Stimulated activated CD4-positive, alpha-beta T cell treated with anti-CD3 and anti-CD28 coated beads, Interleukin-15, amount 100 ng/mL, for 24 hours (primary cell): ENCODE measurements at places on chromosomes 2 and 18.

DNA sequence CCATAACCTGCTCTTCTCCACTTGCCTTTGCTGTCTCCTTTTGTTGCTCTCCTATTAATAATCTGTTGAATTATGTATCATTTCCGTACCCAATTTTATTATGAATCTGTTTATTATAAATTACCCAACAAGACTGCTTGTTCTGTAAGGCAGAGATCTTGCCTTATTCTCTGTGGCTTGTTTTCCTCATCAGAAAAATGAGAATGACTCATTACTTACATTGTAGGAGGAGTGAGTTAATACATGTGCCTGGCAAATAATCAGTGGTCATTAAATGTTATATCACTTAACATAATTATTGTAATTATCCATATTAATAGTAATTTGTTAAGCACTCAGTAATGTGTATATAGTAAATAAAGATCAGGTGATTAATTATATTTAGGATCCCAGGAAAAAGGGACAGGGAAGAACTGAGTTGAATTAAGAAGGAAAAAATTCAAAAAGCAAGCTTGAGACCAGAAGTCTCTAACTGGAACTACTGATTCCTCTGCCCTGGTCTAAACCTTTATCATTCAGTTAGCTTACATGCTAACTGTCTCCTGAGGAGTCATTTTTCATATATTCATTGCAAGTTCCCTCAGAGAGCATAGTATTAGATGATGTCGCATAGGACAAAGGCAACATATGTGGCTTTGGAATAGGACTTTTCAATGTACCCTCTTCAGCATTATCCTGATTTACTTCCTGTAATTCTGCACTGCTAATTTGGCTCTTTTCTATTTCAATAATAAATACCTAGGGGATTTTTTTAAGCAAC is 335.7 kb downstream of the GALNT13 start:
- DNase-seq: no peak

- DNase-seq: peak; percentile 66
Observed at GRCh38 chr2:32068-32467, 14.2 kb downstream of the FAM110C start.

- DNase-seq: no peak
Observed at GRCh38 chr18:42617221-42617620, 498.3 kb downstream of the RIT2 start.

DNA sequence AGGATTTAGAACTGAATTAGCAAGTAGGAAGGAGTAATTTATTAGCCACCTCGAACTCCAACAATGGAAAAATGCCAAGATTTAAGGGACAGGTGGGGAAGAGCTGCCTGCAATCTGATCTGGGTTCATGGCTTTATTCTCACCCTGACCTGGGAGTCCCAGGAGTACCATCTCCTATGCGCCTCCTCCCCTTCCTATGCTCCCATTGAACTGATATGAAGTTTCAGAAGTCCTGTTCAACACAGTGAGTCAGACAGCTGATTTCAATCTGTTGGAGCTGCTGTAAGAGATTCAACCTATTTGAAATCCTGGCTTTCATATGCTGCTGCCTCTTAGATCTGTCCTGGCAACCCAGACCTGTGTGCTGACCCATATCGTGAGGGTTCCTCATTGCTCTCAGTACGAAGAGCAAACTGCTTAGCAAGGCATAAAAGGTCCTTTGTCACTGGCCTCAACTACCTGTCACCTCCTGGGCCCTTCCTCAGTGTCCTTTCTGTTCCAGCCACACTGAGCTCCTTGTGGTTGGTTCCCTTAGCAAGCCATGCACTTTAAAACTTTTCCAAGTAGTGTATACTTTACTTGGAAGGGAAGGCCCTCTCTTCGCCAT is 15.9 kb upstream of the CD28 start:
- DNase-seq: no peak

DNA sequence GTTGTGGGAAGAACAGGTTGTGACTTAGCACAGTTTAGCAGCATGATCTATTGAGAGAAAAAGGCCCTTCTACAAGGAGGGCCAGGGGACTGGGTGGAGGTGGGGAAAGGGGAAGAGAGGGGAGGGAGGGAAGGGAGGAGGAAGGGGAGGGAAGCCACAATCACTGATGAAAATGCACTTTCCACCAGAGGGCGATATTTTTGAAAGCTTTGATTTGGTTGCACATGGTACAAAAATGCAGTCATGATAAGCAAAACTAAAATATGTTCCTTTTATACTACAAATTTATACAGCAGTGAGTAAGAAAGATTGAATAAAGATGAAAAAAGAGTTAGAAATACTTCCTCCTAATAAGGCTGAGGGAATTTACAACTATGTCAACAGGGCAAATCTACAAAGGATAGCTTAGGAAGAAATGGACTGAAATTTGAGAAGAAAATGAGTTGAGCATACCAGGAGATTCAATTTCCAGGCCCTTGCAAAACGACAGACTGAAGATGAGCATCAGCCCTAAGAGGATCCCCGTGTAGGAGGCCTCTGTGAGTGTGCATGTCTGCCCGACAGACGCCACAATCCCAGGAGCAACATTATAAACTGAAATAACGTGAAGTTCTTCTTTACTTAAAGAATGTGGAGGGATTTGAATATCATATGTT is 17.2 kb downstream of the SH3YL1 start:
- DNase-seq: peak; percentile 18

DNA sequence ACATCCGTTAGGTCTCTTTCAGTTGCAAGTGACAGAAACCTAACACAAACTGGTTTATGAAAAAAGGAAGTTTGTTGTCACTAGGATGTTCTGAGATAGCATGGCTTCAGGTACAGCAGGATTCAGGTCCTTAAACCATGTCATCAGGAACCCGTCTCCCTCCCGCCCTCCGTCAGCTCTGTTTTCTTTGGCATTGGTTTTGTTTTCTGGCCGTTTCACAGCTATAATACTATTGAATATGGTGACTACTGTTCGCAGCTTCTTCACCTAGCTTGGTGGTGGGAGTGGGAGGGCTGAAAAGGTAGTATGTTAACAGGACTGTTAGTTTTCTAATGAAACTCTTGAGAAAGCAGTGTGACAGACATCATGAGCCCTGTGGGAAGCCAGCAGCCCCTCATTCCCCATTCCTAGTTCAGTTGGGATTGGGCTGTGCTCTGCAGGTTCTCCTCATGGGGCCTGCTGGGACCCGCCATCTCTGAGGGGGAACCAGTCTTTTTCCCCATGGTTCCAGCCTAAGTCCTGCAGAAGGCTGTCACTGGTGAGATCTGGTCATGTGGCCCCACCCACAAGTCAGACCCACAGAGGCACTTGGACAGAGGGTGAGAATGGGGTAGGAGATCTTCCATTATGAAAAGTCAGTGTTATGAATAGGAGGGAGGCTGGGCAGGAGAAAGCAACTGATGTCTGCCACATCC is 12.1 kb downstream of the PTMA start:
- no peak for DNase-seq

- no peak for DNase-seq
Observed at GRCh38 chr2:98737848-98738247, 6.9 kb upstream of the MGAT4A start.

- no peak for DNase-seq
Observed at GRCh38 chr2:162030363-162031190, 43.4 kb downstream of the DPP4 start.

- DNase-seq: peak; percentile 40
Observed at GRCh38 chr2:189300916-189301315, 121.4 kb upstream of the COL5A2 start.

DNA sequence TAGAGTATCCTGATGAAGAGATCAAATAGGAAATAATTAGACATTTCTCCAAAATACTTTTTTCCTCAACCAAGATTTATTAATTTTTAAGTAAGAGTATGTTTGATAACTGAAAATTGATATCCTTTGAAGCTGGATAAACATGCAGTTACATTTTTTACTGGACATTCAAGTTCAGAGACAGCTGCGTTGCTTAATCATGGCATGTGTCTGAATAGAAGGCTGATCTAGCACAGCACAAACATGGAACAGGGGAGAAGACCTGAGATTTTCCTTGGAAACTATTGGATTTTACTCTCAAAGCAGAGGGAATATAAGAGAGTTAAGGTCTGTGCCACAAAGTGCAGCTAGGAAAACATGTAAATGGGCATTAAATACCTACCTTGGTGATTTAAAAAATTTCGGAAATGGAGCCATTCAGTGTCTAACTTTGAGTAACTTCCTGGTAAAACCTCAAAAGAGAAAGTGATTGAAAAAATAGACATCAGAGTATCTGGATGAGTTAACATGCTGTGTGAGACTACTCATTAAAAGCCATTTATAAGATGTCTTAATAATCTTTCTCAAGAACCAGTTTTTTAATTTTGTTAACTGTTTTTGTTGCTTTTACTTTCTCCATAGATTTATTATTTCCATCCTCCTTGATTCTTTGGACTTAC is 31.8 kb downstream of the CRIM1 start:
- no peak for DNase-seq

DNA sequence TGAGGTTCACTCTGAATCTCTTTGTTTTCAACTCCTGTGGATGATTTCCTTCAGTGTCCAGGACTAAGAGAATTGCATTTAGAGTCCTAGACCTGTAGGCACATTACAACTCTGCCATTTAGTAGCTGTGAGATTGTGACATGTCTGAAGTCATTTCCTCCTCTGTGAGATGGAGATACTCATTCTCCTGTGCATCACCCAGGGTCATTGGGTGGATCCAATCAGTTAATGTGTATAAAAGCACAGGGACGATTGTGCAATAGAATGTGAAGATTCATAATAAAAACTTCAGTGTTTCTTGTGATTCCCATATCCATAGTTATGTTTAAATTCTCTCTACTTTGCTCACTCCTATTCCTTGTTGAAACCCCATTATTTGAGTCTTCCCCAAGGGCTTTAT is 113.6 kb downstream of the DIS3L2 start:
- DNase-seq: no peak

- peak; percentile 53 for DNase-seq
Observed at GRCh38 chr2:54604871-54605270, 118.6 kb upstream of the EML6 start.

- no peak for DNase-seq
Observed at GRCh38 chr2:209383212-209383611, 40.6 kb upstream of the MAP2 start.

DNA sequence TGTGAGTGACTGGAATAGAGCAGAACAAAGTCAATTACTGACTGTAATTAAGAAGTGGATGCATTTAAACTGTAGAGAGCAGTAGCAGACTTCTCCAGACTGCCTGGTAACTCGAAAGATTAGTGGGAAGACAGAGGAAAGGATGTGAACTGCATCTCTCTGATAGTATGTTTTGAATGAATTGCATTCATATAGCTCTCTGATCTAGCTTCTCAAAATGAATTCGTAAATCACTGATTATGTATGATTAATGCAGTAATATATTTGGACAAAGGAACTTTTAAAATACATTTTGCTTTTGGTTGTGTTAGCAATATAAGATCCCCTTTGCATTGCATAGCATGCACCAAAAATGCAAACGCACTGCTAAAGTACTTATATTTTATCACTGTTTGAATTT is 304.0 kb downstream of the ARHGAP15 start:
- no peak for DNase-seq

- no peak for DNase-seq
Observed at GRCh38 chr2:215107216-215108056, 31.0 kb downstream of the ABCA12 start.

DNA sequence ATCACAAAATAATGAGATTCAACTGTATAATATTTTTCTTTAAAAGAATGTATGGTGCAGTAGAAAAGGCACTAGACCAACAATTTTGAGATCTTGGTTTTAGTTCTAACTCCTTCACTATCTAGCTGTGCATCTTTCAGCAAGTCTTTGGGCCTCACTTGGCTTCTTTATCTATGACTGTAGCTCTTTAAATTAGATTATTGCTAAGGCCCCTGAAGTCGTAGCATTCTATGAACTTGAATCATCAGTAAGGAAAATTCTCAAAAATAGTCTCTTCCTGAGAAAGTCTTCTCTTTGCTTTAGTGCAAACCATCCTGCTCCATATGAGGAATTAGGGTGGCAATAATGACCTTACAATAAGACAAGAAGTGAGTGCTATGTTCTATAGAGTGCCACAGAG is 140.4 kb downstream of the FTCDNL1 start:
- DNase-seq: no peak

GRCh38 chr2:214358506-214358905 is 52.3 kb upstream of the VWC2L start:
- DNase-seq: no peak

GRCh38 chr18:8800445-8800844 is 95.1 kb downstream of the MTCL1 start:
- DNase-seq: no peak

GRCh38 chr2:8103085-8103708 is 578.7 kb upstream of the ID2 start:
- DNase-seq: no peak

GRCh38 chr2:168120310-168120709 is 127.1 kb downstream of the STK39 start:
- DNase-seq: no peak

GRCh38 chr18:48125724-48126123 is 195.3 kb upstream of the SMAD2 start:
- DNase-seq: no peak

DNA sequence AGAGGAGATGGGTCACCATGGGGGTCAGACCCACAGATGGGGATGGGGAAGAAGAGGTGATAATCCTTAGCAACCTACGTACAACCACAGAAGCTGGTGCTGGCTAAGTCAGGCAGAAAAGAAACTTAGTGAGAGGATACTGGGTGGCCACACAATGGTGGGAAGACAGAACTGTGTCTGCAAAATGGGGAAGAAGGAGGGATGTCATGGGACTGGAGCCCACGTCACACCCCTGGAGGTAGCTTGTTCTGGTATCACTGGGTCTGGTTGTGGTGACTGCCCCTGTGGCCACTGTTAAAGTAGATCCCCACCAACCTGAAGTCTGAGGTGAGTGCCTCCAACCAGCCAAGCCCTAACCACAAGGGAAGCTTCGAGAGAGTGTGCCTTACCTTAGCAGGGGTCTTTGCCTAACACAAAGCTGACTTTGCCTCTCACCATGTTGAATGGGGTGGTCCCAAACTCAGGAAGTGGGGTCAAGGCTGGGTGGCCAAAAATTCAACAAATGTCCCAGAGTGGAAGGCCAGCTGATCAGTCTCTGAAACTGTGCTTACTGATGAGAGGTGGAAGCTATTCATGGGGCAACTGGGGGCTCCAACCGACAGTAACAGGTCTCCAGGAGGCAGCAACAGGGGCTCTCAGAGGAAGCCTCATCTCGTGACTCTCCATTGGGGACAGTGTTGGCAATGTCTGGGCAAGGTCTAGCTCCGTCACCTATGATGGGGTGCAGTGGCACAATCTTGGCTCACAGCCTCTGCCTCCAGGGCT is 64.8 kb upstream of the SLC1A4 start:
- no peak for DNase-seq

DNA sequence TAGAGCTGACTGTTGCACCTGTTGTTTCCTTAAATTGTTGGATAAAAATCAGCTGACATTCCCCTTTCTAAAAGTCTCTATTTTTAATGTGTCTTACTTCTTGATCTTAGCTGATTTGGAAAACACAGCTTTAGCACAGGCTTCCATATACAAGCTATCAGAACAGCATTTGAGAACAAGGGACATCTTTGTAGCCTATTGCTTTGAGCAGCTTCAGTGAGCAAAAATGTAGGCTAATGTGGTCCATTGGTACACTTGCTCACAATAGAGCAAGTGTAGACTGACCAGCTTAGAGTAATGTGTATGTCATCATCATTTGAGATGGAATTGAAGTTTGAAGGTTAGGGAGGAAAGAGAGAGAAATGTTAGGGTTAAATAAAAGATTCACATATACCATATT is 7.0 kb downstream of the INPP1 start:
- no peak for DNase-seq
